Small intestine (tissue), 16 donors: ENCODE measurements at places on chromosomes 2 and 18. TPM values are rescaled to one million over a fixed set of nuclear protein-coding genes. Genes with fewer than 3 reads are reported as not detected.

The KCNS3 gene
- 4.4 TPM for polyA plus RNA-seq

The SERPINB3 gene
- polyA plus RNA-seq = not detected

GRCh38 chr2:172438741-172439508 lies 11.5 kb downstream of the ITGA6 start:
- no peak for DNase-seq

GRCh38 chr18:42850174-42851083 lies 265.1 kb downstream of the RIT2 start:
- DNase-seq = no peak

DNA sequence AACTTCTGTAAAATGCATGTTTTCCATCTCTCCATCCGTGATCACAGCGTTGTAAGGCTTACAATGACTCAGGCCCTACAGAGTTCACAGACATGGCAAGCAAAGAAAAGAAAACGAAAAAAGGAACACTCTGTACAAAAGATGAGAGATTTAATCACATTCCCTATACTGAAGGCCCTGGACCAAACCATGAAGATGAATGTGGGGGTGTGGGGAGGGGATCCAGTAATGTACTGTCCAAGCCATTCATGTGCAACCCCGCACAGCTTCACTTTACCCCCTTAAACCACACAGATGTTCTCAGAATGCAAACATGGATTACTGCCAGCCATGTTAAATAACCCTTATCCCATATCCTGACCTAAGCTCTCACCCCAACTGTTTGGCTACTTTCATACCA lies 391.1 kb downstream of the NCKAP5 start:
- DNase-seq = no peak

GRCh38 chr2:37585295-37585908 lies 86.0 kb downstream of the CDC42EP3 start:
- DNase-seq = peak; percentile 30

- DNase-seq = peak; percentile 57
Measured at GRCh38 chr18:54950221-54950620, 9.0 kb downstream of the CCDC68 start.

- peak; percentile 82 for DNase-seq
Measured at GRCh38 chr18:48996901-48997463, 46.2 kb upstream of the SMAD7 start.

GRCh38 chr2:174202188-174202587 lies 46.1 kb downstream of the OLA1 start:
- DNase-seq = no peak

DNA sequence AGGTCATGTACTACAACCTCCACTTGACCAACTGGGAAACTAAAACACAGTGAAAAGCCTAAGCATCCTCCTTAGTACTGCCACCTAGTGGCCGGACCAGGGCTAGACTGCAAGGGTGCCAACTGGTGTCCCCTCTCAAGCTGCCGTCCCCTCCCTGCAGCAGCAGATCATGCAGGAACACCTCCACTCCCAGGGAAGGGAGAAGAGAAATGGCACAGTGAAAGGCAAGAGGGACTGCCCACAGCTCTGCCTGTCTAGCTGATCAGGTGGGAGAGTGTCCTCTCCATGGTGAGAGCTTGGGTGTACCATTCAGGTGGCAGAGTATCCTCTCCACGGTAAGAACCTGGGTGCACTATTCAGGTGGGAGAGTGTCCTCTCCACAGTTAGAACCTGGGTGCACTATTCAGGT lies 78.1 kb downstream of the AAK1 start:
- peak; percentile 69 for DNase-seq
